ENCODE measurements at places on chromosomes 2 and 18.
A peak's percentile ranks its signal among the peaks of the same experiment; 100 is the strongest.

GRCh38 chr18:77144451-77145118, 12.0 kb upstream of the MBP start:
- DNase-seq: no peak

DNA sequence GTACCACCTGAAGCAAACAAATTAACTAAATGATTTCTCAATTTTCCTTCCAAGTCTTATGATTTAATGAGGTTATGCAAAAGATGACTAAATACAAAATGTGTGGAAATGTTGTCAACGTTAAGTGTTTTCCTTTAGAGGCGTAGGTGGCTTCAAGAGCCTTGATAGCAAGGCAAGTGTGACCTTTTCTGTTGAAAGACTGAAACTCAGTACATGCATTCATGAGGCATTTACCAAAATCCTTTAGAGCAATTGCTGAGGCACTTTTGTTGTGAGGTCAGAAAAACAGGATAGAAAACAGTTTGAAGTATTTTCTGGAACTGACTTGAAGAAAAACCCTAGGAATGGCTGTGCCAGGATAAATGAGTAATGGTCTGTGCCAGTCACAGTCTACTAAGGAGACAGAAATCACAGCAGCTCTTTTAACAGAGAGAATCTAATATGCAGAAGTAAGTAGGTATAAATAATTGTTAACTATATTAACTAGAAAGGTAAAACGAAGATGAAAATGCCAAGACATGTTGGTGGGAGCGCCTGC, 326.5 kb upstream of the CDH20 start:
- DNase-seq: no peak

GRCh38 chr2:94874277-94874997, 3.2 kb downstream of the TEKT4 start:
- DNase-seq: peak; percentile 41

- DNase-seq: no peak
Measured at GRCh38 chr2:224041554-224041953, 2.5 kb upstream of the SERPINE2 start.

- DNase-seq: no peak
Measured at GRCh38 chr2:209316141-209316540, 107.7 kb upstream of the MAP2 start.

DNA sequence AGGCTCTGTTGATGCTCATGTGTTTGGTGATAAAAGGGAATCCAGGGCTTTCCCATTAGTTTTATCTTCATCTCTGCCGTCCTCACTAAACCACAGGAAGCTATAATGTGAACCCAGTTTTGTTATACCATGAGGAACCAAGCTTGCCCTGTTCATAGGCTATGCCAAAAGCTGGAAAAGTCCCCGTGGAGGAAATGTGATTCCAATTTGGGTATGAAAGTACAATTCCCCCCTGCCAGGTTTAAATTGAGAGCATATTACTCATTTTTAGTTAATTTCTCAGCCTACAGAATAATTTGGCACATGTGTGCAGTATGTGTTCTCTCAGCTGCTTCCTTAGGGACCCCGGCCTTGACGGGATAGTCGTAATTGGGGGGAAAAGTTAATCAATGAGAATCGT, 327.4 kb downstream of the RND3 start:
- DNase-seq: no peak
